Cerebellar nuclear complex (tissue), 1 donor: ENCODE measurements at places on chromosomes 16 and 17.

DNA sequence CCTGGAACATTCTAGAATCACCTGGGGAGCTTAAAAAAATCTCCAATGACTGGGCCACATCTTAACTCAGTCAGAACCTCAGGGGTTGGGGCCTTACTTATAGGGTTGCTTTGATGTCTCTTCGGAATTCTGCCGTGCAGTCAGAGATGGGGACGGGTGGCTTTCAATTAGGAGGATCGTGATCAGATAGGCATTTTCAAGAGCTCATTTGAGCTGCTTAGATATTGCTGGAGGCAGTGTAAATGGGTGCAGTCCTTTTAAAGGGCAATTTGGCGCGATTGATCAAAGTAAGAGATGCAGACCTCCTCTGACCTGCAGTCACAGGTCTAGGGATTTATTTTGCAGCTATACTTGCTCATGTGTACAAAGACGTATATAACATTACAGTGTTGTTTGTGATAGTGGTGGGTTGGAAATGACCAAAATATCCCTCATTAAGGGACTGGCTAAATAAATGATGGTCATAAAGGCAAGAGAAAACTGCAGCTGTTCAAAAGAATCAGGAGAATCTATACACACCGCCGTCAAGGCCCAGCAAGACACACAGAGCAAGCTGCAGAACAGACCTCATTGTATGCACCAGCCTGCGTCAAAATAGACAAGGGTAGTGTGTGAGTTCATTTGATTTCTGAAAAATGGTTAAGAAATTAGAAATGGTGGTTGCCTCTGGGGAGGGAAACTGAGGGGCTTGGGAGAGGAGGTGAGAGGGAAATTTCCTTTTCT lies 6.3 kb upstream of the KCNG4 start:
- DNase-seq, result no peak

DNA sequence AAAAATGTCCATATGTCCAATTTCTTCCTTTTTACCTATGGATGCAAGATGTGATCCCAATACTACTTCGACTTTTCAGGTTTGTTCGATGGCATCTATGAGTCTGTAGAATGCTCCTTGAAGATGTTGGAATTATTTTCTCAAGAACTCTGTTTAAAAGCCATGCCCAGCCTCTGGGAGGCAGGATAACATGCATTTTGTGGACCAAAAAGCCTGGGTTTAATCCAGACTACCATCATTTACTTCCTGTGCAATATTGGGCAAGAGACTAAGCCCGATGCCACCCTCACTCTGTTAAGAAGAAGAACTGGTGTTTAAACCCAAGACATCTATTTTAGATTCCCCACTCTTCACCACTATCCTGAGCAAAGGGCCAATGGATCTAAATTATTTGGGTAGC lies 42.8 kb upstream of the SALL1 start:
- DNase-seq, result no peak

GRCh38 chr16:66560107-66560506 lies 6.1 kb upstream of the CMTM1 start:
- DNase-seq, result no peak

- no peak for DNase-seq
Observed at GRCh38 chr17:7114875-7115614, 423 bp upstream of the ASGR2 start.

GRCh38 chr16:77919761-77920415 lies 102.5 kb upstream of the CLEC3A start:
- no peak for DNase-seq

DNA sequence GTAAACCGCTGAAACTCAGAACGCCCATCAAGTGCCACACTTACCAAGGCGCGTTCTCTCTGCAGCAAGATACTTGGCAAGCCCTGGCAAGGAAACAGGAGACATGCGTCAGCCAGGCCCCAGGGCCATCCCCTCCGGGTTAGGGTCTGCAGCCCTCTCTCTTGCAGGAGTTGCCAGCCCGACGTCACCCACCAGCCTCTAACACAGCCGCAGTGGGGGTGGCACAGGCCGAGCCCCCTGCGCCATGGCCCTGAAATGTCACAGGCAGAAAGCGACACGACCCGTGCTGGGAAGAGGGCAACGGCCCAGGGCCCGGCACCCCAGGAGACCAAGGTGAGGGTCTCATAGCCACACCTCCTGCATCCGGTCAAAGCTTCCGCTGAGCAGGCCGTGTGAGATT lies 21.9 kb downstream of the ELAC2 start:
- no peak for DNase-seq

DNA sequence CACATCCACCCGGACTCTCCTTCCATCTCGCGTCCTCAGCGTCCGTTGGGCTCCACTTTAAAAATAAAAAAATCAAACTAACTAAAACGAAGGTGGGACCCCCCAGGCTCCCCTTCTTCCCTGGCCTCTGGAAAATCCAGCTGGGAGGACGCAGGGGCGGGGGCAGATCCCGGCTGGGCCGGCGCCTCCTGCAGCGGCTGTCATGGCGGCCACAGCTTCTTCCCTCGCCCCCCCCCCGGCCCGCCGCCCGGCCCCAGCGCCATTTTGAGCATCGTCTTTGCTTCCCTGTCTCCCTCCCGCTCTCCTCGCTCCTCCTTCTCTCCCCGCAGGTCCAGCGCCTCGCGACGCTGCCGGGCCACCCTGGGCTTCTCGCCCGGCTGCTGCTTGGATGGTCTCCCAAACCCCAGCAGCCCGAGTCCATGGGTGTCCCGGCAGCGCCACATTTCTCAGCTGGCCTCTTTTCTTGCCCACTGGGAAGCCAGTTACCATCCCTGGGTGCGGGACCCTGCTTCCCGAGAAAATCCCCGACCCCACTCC lies 3.3 kb downstream of the HOXB2 start:
- no peak for DNase-seq

GRCh38 chr17:82440991-82441627 lies 9.4 kb downstream of the CYBC1 start:
- no peak for DNase-seq

DNA sequence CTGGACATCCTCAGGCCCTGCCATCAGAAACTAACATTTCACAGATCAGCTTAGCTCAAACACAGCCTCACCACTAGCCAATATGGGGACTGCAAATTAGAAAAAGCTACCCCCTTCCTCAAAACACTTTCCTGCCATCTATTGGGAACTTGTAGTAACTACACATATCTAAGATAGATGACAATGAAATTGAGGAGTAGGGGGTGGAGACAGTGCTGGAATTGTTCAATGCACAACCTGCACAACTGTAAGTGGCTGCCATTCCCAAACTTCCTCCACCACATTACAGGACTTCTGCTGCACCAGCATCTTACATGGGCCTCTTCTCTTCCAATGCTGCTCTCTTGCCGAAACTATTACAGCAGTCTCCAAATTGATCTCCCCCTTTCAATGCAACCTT lies 21.9 kb downstream of the AIPL1 start:
- no peak for DNase-seq

- no peak for DNase-seq
Observed at GRCh38 chr17:42227849-42228700, 33.8 kb upstream of the GHDC start.

- peak; percentile 10 for DNase-seq
Observed at GRCh38 chr17:28811651-28812090, 30.9 kb downstream of the FAM222B start.
